ENCODE measurements at places on chromosomes 6 and 20.

GRCh38 chr20:48041078-48041780 is 255.9 kb upstream of the SULF2 start:
- DNase-seq = no peak

GRCh38 chr20:41649489-41649888 is 31.3 kb upstream of the CHD6 start:
- no peak for DNase-seq

DNA sequence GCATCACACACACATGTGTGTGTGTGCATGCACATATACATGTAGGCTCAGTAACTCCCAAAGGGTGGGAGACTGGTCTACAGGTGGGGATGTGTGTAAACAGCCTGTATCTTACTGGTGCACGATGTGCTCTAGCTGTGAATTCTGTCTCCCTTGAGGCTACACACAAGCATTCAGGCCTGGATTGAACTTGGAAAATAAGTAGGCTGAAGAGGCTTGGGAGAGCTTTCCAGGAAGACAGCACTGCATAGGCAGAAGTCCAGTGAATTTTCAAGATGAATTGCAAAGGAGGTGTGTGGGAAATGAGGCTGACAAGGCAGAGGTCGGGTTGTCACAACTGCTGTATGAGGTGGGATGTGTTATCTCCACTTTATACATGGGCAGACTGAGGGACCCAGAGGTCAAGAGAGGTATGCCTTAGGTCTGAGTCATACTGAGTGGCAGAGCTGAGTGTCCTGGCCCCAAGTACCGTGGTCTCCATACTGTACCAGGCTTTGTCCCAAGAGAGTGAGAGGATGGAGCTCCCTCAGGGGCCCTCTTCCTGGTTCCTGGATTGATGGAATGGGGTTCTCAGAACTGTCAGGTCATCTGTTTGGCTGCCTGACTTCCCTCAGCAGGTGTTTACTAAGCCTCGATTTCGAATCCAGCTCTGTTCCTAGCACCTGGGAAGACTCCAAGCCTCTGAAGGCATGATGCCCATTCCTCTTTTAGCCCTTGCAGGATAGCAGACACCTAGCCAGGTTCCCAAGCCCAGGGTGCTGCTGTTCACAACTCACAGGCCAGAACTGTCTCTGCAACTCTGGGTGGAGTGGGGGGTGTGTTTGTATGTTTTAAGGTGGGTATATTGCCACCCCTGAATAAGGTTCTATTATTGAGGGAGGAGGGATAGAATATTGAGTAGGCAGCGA is 14.4 kb downstream of the SNPH start:
- DNase-seq = no peak

DNA sequence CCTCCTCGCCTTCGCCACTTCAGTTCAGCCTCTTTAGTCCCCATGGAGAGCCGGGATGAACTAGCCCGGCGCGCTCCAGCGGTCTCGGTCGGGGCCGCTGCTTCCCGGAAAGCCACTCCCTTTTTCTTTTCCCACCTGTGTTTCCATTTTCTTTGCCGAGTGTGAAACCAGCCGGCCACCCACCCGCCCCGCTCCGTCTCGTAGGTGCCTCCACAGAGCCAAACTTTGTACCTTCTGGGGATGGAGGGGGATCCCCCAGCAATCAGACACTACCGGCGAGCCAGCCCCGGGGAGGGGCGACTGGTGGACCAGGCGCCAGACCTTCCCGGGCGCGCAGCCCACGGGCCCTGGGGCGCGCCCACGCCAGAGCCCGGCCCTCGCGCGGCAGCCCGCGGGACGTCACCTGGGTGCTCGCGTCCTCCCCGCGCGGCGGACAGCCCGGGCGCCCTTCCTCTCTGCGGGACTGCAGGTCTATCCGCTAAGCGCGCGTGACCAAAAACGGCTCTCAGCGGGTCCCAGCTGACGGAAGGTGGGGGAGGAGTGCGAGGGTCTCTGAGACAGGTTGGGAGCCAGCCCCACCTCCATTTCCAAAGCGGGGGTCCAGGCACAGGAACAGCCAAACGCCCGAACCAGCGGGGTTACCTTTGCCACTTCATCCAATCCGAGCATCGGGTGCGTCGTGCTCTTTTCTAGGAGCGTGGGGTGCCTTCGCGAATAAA is at the start of gene MCHR2:
TSS of gene MCHR2 (minus strand) at position 691 of the 719 bp plus-strand sequence. CDS start 38,076 bp downstream, outside the sequence.
- DNase-seq = no peak

DNA sequence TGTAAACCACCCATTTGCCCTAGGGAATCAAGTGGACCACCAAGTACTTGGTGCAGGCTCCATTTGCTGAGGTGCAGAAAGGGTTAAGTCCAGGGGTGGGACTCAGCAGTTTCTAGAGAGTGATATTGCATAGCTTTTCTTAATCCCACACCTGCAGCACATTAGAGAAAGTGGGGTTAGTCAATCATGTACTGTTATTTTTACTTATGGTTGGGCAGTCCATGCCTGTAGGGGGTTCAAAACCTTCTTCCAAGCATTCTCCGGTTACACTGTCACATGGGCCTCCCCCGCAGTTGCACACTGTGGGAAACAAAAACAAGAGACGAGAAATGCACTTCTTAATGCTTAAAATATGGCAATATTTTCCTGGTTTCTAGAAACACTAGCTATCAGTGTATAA is 65.5 kb downstream of the LAMA4 start:
- peak; percentile 72 for DNase-seq

DNA sequence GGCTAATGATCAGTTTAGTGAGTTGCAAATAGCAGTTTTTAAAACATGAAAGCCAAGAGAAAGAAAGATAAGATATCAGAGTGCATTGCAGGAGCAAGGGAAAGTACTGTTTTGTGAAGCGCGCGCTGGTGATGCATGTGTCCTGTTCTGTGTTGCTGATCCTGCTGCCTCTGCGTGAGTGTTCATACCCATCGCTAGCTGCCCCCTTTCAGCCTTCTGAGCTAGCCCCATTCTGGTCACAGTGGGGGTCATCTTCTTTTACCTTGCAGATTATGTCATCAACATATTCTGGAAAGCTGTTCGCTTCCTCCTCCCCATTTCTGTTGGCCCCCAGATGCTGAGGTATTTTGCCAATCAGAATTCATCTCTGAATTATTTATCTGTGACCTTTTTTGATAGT is 1.9 kb downstream of the MRAP2 start:
- no peak for DNase-seq

- no peak for DNase-seq
These were observed 92.7 kb downstream of the DACT2 start for GRCh38 chr6:168226902-168227318.

- no peak for DNase-seq
These were observed 171.2 kb upstream of the SUPT3H start for GRCh38 chr6:45548657-45549515.

DNA sequence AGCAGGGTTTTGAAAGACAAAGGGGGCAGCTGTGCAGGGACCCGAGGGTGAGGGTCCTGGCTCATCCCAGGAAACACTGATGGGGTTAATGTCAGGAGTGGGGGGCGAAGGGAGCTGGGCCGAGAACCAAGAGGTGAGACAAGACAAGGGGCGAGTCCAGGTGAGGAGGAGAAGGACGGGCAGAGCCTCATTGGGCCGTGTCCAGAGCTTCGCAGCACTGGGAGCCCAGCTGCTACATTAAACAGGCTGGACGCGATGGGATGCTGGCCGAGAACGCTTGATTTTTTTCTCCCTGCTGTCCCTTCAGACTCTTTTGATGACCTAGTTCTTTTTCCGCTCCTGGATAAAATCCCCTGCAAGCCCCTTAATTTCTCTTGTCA is 172.8 kb upstream of the SNX9 start:
- DNase-seq = no peak

DNA sequence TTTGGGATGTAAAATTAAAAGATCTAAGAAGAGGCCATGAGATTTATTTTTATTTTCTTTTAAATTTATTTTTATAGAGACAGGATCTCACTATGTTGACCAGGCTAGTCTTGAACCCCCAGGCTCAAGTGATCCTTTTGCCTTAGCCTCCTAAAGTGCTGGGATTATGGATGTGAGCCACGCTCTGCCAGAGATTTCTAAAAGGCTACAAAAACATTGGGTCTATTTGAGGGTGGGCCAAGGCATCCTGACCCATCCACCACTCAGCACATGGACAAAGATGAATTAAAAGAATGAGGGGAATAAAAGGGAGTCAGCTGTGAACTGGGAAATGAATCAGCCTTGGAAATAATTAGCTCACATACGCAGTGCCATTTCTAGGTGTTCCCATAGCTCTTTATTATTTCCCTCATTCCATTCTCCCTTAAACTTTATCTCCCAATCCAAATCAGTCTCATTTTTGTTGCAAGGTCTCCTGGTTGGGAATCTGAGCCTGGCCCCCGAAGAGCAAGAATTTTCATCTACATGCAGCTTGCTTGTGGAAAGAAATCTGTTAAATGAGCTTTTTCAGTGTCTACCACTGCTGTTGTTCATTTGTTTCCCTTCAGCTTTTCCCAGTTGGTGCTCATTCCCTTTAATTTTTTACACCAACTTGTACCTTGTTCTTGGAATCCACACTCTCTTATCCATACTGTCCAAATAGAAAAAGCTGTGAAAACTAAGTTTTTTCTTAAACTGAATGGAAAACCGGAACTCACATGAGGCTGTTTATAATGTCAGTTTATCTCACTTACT is 66.9 kb downstream of the MKKS start:
- no peak for DNase-seq

DNA sequence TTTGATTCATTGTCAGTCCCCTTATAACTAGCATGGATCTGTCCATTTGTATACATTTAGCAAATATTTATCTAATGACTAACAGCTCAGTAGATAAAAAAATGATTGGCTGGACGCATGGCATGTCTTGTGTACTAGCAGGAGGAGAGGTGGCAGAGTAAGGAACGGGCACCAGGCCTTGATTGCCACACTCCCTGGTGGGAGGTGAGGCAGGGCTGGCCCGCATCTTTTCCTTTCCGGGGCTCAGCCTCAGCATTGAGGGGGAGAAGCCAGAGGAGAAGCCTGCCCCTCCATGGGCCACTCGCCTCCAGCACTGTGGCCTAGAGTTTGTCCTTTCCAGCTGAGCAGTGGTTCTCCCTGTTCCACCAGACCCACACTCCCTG is 84.9 kb upstream of the TMEM181 start:
- peak; percentile 65 for DNase-seq

Data from fibroblast of skin of back (primary cell).